Activated gamma-delta T cell treated with anti-CD3 and anti-CD28 coated beads, Interleukin-2, amount 50 U/mL, for 16 hours (primary cell): ENCODE measurements at places on chromosomes 2 and 18.
A peak's percentile ranks its signal among the peaks of the same experiment; 100 is the strongest.

DNA sequence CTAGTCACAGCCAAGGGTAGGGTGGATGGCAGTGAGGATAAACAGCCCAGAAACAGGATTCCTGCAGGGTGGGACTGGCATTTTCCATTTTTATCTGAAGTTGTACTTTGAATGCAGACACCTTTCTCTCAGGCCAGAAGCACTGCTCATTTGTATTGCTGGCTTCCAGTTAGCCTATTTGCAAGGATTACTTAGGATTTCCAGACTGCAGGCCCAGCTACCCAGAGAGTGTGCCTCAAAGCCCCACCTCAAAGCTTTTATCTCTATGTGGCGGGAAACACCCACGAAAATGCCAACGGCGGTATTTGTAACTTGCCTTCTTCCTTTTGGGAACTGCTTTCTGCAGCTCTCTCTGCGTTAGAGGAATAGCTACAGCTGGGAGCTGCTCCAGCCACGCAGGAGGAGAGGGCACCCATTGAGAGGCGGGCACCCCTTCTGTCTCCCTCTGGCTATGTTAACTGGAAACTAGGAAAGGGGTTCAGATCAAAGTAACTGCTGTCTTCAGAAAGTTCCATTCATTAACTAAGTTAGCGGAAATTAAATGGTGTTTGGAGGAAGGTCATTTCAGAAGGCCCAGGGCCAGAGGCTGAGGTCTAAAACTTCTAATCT lies 144.9 kb downstream of the TGIF1 start:
- no peak for DNase-seq

DNA sequence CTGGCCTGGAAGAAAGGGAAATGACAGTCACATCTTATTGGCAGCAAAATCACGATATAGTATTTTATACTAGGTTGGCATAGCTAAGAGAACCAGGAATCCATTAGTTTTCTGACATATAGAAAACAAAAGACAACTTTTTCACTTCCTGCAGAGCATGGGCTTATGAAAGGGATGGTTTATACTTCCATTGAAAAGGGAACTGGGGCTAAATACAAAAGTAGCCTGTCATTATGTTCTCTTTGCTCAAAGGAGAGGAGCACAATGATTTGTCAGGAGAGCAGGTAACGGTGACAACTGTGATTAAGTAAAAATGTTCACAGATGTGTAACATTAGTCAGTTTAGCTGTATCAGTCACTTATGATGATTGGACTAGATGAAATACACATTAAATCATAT lies 46.4 kb downstream of the SLC25A12 start:
- no peak for DNase-seq

- no peak for DNase-seq
These were observed 587 bp upstream of the MTIF2 start for GRCh38 chr2:55269645-55269990.

DNA sequence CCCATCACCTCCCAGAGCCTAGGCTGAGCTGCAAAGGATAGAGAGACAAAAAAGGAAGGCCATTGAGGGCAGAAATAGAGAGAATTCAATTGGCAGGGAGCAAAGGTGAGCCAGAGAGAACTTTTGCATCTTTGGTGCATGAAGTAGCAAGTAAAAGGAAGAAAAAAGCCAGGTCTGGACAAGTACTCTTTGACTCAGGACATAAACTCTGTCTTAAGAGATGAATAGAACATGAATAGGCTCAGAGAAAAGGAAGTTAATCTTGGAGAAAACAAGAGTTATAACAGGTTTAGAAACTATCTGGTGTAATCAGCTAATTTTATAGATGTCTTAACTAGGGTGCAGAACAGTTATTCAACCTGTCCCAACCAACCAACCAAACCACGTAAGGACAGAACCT lies 95.2 kb downstream of the CNTNAP5 start:
- no peak for DNase-seq

GRCh38 chr2:153311432-153311831 lies 167.1 kb downstream of the RPRM start:
- DNase-seq, result no peak

DNA sequence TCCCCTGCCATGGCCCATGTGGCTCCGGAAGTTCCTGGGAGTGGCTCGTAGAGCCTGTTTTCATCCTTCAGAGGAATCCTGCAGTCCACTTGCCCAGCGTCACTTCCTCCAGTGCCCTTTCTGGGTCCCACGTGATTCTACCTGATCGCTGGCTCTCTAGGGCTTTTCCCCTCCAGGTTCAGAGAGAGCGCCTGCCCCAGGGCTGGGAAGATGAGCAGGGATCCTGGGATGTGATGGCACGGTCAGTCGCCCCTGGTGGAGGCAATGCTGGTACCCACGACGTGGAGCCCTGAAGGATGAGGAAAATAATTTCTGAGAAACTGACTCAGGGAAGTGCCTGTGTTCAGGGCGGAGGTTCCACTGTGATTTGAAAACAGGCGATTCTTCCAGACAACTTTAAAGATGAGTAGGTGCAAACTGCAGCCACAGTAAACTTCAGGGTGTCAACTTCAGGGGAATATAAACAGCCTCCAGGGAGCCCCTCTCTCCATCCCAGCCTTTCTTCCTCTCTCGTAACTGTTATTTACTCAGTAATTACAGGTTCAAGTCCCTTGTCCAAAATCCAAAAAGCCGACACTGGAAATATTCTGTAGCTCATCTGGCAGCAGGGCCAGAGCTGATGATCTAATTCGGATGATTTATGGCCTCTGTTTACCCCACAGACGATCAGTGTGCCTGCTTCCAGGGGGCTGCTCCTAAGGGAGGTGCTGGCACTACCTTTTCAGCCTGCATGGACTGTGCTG lies 105.9 kb downstream of the AGAP1 start:
- DNase-seq, result no peak

DNA sequence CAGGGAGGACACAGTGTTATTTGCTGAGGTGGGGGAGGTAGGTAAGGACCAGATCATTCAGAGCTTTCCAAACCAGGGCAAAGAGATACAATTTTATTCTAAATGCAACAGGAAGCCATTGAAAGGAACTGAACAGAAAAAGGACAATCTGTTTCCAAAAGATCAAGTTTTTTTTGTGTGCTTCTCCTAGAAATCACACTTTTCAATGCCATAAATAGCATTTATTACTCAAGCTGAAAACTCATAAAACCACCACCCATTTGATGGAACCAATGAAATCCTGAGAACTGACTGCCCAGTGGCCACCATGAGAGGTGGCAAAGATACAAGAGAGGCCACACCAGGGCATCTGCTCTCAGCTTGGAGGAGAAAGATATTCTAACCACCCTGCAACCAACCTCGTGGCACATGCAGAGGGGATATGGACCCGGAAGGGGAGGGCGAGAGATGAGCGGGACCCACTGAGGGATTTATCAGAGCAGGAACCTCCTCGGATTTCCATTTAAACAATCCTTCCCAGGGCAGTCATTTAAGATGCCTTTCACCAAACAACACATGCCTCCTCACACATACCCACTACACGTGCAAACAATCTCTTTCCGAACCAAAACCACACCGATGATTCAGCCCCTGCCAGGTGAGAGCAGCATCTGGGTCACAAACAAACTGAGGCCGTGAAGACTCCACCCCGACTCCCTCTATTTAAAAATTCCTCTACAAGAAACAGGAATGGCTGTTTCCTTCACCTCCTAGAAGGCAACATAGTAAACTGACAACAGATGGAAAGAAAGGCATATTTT lies 8.8 kb downstream of the CYB5A start:
- DNase-seq, result no peak

GRCh38 chr2:147644491-147644890 lies 200.3 kb upstream of the ACVR2A start:
- no peak for DNase-seq

- no peak for DNase-seq
These were observed 194.8 kb upstream of the ACVR2A start for GRCh38 chr2:147649998-147650397.

- DNase-seq, result no peak
These were observed 122.5 kb downstream of the SLC39A10 start for GRCh38 chr2:195779491-195779890.

DNA sequence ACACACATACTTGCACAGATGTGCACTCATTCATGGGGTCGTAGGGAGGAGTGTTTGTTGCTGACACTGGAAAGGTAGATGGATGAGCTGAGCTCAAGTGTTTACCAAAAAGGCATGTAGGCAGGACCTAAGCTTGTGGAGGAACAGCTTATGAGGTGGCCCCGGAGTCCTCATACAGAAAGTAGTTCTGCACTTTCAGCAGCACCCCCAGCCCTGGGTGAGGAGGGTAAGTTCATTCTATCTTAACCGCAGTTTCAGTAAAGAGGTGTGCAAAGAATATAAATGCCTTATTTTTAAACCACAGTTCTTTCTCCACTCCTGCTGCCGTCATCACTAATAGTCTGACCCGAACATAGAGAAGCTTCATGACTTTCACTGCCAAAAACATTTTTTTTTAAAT lies 31.7 kb upstream of the RNF152 start:
- DNase-seq, result no peak

GRCh38 chr18:70116949-70117348 lies 88.5 kb downstream of the RTTN start:
- no peak for DNase-seq

DNA sequence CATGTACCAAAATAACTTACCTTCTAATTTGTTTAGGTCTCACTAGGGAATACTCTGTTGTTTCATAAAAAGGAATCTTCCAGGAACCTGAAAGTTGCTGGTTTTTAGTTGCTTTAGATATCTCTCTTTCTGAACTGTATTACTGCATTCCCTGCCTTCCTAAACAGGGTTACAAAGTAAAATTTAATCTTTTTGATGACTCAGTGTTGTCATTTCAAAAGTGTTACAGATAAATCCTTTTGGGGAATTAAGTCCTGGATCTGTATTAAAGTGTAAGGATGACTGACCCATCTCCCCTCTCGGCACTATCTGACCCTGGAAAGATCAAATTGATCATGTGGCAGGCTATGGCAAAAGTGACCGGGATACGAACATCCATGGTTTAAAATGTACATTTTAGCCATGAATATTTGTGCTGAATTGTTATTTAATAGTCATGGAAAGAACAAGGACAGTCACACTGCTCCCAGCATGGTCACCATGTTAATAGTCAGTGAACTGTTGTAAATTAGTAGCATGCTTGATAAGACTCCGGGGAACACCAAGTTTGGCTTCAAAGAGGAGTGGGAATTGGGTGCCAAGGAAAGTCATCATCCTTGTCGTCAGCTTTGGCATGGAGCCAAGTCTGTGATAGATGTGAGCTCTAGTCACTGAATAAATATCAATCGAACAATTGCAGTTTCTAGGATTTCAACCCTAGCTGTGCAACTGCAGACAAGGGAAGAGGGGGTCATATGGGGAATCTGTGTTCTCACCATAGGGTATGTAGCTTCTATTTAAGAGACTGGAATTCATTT lies 4.2 kb downstream of the PLEKHA3 start:
- no peak for DNase-seq

DNA sequence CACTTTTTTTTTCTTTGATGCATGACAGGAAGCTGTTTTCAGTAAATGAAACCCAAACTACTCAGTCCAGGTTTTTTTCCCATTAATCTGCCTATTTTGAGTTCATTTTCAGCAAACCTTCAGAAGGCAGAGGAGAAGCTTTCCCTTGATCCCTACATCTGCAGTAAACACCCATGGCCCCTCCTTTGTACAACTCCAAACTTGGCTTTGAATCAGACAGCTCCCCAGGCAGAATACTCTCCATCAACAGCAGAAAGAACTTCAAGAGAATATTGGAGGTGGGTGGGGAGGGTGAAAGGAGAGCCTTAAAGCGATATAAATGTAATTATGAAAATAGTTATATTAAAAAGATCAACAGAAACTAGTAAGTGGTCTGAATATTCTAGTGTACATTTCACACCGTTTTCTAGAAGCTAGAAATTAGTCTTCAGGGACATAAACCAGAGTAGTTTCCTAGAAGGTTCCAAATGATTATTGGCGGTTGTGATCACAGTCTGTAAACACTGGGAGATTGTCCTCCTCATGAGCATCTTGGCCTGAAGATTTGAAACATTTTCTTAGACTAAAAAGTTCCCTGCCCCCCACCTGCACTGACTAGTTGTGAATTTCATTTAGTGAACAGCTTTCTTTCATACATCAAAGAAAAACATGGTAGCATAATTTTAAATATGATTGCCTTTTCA lies 75.1 kb upstream of the STK39 start:
- no peak for DNase-seq

DNA sequence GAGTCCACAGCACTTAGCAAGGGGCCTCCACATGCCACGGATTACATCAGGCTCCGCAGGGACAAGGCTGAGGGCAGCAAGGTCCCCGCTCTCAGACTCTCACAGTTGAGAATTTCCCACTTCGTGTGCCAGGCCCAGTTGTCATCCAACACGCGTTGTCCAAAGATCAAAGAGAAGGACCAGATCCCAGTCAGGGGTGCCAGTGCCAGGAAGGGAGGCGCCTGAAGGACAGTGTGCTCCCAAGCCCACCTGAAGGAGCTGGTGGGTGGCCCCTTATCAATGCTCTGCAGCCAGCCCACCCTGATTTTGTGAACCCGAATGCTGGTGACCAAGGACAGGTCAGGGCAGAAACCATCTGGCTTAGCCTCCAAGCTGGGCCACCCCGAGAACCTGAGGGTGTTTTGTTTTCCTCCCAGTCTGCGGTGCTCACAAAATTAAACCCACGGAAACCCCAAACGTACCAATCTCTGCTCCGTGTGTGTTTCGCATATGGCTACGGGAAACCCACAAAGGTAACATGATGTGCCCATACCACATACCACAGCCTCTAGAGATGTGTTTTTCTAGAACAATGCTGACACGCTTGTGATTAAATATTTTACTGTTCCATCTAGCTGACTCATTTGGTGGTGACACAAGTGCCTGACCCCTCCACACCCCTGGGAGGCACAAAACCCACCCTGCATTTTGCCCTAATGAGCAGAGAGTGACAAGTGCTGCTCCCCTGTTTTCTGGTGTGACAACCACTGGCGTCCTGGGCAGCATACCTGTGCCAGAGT lies 24.5 kb downstream of the CRACDL start:
- no peak for DNase-seq

DNA sequence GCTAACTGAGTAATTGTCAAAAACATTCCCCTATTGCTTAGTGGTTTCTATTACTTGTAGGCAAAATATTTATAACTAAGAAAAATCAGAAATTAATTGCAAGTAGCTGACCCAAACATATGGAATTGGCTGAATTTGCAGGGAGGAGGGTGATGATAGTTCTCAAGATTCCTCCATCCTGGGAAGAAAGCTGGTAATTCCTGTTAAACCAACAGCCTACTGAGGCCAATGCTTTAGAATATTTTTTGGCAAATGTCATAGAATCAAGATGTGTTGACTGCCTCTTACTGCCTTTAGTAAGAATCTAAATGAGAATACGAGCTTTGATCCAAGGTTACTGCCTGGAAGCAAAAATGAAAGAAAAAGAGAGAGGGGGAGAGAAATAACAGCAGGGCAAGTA lies 120.0 kb downstream of the COL6A3 start:
- no peak for DNase-seq

- DNase-seq, result peak; percentile 54
These were observed 86.8 kb upstream of the DNER start for GRCh38 chr2:229800997-229801754.

GRCh38 chr18:62766266-62766665 lies 50.9 kb downstream of the PHLPP1 start:
- DNase-seq, result no peak

- no peak for DNase-seq
These were observed 14.3 kb downstream of the MALL start for GRCh38 chr2:110101280-110101844.

- no peak for DNase-seq
These were observed 625.5 kb downstream of the ARHGAP15 start for GRCh38 chr2:143754742-143755141.

GRCh38 chr2:47891369-47892337 lies 14.6 kb downstream of the FBXO11 start:
- no peak for DNase-seq
